Right atrium auricular region (tissue), 2 donors: ENCODE measurements at places on chromosomes 2 and 18. TPM values are rescaled to one million over a fixed set of nuclear protein-coding genes. Genes with fewer than 3 reads are reported as not detected.

- DNase-seq, result no peak
These were observed 326.3 kb downstream of the CDH7 start for GRCh38 chr18:66077066-66077465.

DNA sequence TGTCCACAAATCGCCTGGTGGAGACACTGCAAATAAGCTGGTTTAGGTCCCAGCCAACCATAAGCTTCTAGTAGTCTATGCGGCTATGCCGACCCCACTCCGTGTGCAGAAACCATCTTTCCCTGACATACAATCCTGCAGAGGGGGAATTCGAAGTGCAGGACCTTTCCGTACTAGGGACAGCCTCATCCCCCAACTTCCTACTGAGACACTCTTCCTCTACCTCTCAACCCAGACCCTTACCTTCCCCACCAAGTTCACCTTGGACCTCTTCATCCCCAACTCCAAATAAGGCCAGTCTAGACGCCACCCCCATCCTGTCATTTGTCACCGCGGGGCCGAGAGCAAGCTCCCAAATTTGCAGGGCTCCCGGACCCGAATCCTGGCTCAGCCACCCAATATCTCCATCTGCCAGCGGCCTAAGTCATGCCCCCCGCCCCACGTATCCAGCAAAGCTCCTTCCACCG lies 496 bp downstream of the SUCLG1 start:
- no peak for DNase-seq

DNA sequence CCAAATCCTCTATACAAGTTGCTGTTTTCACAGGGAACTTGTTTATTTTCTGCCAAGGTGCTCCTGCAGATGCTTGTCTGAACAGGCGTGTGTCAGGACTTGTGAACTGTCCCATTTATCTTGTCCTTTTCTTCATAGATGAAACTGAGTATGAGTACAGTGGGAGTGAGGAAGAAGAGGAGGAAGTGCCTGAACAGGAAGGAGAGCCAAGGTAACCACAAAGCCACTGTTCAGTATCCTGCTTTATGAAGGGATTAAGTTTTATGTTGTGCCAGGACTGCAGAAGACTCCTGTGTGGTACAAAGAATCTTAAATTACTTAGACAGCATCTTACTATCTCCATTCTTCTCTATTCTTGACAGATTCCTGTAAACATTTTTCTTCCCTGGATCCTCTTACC lies 145.0 kb downstream of the MAP4K4 start:
- no peak for DNase-seq

DNA sequence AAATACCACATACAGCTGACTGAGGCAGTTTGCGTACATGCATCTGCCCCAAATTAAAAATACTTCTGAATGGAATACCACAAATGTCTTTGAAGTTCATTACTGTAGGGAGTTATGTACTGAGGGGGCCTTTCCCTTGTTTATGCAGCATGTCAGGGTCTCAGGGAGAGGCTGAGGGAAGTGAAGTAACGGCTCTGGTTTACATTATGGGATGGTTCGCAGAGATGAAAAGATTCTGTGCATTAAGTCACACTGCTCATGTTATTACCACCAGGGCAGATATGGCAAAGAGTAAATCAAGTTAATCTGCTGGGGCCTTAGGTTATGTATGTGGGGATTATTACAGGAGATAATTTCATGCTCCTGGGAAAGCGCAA lies 385.9 kb upstream of the RND3 start:
- DNase-seq, result no peak

ANKRD62 gene
- not detected for total RNA-seq

PDE11A gene
- not detected for total RNA-seq
